ENCODE measurements at places on chromosomes 7 and 10.

- no peak for DNase-seq
These were observed 31.0 kb downstream of the CUX1 start for GRCh38 chr7:101848208-101848951.

- DNase-seq: peak; percentile 34
These were observed 56.5 kb upstream of the DNAJB6 start for GRCh38 chr7:157280216-157280841.

DNA sequence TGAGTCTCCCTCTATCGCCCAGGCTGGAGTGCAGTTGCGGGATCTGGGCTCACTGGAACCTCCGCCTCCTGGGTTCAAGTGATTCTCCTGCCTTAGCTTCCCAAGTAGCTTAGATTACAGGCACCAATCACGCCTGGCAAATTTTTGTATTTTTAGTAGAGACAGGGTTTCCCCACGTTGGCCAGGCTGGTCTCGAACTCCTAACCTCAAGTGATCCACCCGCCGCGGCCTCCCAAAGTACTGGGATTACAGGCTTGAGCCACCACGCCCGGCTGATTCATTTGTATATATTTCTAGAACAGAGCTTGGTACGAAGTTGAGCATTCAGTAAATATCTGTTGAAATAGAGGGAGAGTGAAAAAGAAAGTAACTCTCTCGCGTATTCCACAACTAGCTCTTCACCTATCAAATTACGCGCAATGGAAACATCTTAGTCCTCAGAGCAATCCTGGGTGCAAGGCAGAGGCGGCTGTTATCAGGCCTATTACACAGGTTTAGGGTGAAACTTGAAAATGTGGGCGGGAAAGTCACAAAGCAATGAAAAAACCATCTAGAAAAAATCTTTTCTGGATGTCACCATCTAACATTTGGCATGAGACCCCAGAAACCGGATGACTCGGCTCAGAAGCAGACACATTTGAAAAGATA, 707 bp upstream of the GHITM start:
- peak; percentile 19 for DNase-seq

DNA sequence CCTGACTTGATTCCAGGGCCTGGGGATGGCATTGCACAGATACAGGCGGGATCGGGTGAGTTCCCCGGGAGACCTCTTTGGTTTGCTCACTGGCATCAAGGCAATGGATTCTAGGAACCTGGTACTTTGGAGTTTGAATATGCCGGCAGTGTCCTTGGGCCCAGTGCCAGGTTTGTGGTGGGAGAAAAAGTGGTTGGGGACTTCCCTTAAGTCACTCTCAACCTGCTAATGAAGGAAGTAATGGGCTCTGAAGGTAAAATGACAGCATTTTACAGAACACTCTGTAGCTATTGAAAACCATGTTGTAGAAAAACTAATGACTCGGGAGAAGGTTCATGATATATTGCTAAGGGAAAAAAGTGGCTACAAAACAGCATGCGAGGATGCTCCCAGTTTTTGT, 129.9 kb downstream of the CFAP58 start:
- DNase-seq: no peak

DNA sequence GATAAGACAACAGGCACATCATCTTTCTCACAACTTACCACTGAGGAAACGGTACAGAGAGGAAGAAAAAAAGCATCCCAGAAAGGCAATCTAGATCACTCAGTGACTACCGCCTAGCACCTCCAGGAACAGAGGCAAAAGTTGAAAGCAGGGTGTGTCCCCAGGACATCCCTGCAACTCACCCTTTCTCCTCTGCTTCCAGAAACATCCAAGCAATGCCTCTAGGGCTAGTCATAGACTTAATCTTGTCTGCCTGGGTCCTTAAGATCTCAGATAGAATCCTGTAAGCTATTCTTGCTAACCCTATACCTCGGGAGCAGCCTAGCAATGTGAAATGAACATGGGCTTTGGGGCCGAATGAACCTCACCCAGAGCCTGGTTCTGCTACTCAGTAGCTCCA, 18.8 kb upstream of the PDCD4 start:
- no peak for DNase-seq

DNA sequence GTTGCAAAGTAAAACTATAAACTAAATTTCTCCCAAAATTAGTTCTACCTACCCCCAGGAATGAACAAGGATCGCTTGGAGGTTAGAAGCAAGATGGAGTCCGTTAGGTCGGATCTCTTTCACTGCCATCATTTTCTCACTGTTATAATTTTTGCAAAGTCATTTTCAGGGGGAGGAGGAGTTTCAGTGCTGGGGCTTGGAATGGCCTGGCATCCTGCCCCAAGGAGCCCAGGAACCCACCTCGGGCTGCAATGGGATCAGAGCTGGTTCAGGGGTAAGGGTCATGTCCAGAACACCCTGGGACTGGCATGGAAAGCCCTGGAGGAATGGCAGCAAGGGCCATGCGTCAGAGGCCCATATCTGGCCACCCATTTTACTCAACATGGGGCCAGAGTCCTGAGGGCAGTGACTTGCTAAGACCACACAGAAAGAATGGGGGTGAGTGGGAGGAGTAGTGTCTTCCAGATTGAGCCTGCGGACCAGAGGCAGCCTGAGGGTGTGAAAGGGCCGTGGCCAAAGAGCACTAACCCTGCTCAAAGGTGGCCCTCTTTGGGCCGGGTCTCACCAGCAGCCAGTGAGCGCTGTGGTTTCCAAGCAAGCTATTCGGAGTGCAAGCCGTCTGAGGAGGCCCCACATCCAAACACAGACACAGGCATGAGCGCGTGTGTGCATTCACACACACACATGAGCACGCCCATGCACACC, 31.8 kb downstream of the GPRIN2 start:
- no peak for DNase-seq

GRCh38 chr7:136292365-136292764, 315.2 kb upstream of the MTPN start:
- no peak for DNase-seq

DNA sequence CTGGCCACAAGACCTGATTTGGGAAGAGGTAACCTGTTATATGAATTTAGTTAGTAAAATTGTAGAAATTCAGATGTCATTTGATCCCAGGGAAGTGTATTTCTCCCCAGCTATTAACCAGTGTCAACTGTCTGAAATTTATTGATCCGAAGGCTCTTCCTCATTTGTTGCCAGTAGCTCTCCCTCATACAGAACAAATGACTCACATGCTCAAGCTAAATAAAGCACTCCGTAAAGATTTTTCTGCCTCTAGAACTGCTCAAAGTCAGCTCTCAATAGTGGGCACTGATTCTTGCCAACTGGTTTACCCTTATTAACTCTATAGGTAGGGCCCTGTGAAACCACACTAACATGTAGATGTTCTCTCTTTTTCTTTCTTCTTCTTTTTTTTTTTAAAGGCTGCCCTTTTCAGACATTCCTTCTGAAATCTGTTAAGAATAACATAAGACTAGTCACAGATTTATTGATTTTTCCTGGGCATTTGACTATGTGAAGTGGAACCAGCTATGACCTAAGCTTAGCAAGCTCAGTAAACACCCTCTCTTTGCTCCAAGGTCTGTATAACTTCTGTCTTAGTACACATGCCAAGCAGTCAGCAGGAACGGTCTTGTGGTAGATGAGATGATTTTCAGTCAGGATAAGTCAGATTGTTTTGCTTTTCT, 21.8 kb downstream of the RPA3 start:
- no peak for DNase-seq

- DNase-seq: peak; percentile 24
These were observed 42.2 kb downstream of the XPNPEP1 start for GRCh38 chr10:109880886-109881768.

DNA sequence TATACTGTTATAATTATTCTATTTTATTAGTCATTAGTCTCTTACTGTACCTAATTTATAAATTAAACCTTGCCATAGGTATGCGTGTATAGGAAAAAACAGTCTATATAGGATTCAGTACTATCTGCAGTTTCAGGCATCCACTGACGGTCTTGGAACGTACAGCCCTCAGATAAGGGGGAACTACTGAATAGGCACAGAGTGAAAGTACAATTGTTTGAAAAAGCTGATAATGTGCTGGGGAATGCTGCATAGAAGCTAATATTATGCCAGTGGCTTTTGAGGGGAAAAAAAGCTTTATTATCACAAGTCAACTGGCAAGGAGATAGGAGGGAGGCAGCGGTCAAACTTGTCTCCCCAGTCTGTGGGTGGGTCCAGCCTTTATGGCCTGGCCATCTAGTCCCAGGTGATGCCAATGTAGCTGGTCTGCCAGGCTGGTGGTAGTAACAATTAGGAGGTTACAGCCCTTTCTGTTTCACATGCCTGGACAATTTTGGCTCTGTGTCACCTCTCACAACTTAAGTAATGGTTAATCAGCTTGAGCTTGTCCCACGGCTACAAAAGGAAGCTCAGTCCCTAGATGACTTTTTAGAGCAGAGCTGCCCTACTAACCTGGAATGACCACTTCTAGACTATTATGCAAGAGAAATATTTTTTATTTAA, 8.3 kb upstream of the FMC1 start:
- DNase-seq: no peak

GRCh38 chr7:31370609-31371008, 30.1 kb upstream of the NEUROD6 start:
- DNase-seq: no peak

GRCh38 chr7:70063927-70064326, 465.7 kb downstream of the AUTS2 start:
- no peak for DNase-seq

GRCh38 chr7:12765431-12766100, 78.1 kb downstream of the ARL4A start:
- no peak for DNase-seq

GRCh38 chr7:75650062-75650461, 88.7 kb downstream of the HIP1 start:
- DNase-seq: no peak

- DNase-seq: no peak
These were observed 98.2 kb downstream of the PRLHR start for GRCh38 chr10:118497227-118497626.

- DNase-seq: no peak
These were observed 161.7 kb downstream of the ADARB2 start for GRCh38 chr10:1575481-1576244.

DNA sequence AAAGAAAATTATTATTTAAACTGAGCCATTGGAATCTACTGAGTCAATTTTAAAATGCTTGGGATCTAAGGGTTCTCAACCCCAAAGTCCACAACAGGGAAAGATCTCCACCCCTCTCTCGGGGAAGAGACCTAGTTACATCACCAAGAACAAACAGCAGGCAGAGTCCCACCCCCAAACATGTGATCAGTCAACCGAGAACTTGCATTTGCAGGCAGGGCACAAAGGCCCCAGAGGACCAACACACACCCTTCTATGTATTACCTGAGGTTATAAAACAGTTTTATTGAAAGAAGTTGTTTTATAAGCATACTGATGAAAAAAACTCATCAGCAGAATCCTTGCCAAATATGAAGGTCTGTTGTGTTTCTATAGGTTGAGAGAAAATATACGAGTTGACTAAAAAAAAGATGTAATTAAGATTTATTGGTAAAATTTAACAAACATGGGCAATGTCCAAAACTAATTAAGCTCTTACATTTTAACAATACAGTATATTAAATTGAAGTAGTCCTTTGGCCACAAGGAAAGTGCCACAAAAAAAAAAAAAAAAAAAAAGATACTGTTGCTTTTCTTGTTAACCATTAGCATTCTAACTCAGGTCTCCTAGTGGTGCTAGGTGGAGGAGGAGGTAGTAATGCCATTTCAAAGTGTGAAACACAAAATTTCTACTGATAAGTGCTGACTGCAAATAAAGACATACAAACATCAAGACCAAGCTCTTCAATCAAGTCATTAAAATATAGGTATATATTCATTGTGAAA, 975 bp upstream of the USP54 start:
- DNase-seq: peak; percentile 53
